ENCODE measurements at places on chromosomes 6 and 20.

DNA sequence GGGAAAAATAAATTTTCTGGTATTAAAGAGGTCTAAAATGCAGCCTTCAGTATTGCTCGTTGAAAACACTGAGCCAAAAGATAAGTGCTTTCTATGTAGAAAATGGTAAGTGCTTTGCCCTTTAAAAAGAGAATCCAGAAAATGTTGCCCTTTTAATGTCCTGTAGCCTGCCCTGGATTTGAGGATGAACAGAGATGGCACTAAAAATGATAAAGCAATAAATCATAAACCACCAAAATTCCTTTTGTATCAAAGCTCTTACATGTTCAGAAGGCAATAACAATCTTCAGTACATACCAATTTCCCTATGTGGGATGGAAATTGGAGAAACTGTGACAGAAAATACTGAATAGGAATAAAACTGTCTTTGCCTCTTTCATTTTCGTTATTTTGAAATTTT lies 405.8 kb downstream of the PHF3 start:
- DNase-seq: no peak

GRCh38 chr20:19881080-19881840 lies 123.2 kb downstream of the RIN2 start:
- no peak for DNase-seq

DNA sequence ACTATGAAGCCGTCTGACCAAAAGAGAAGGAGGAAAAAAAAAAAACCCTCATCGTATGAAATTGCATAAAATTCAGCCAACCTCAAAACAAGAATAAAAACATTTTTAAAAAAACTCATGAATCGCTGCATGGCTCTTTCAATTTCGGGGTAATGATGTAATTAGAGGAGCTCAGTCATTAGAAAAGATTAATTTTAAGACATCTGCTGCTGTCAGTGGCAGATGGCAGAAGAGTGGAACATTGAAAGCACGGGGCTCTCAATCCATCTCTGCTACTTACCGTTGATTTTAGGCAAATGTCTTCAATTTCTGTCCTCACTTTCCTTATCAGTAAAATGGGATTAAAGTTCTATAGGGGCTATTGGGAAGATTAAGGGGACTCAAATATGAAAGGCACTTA lies 79.1 kb downstream of the EYA2 start:
- DNase-seq: no peak

DNA sequence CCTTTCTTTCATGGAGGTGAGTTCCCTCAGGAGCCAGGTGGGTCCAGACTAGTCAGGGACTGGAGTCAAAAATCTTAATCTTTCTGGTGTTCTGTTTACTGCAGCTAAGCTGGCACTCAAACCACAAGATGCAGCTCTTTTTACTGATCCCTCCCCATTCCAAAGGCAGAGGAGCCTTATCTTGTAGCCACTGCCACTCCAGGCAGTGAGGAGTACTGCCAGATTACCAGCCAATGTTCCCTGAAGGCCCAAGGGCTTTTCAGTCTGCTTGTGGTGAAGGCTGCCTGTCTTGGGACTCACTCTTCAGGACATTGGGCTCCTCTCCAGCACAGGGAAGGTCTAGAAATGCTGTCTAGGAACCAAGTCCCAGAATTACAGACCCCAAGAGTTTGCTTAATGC lies 490.4 kb upstream of the ADGRB3 start:
- DNase-seq: no peak

DNA sequence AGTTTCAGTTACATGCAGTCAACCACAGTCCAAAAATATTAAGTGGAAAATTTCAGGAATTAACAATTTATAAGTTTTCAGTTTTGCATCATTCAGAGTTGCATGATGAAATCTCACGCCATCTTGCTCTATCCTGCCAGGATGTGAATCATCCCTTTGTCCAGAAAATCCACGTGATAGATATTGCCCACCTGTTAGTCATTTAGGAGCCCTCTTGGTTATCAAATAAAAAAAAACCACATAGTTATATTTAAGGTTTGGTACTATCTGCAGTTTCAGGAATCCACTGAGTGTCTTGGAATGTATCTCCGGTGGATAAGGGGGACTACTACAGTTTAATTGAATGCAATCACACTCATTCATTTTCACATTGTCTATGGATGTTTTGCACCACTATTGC lies 1249.0 kb upstream of the CITED2 start:
- DNase-seq: no peak

GRCh38 chr6:135192256-135193174 lies 11.4 kb downstream of the MYB start:
- no peak for DNase-seq

DNA sequence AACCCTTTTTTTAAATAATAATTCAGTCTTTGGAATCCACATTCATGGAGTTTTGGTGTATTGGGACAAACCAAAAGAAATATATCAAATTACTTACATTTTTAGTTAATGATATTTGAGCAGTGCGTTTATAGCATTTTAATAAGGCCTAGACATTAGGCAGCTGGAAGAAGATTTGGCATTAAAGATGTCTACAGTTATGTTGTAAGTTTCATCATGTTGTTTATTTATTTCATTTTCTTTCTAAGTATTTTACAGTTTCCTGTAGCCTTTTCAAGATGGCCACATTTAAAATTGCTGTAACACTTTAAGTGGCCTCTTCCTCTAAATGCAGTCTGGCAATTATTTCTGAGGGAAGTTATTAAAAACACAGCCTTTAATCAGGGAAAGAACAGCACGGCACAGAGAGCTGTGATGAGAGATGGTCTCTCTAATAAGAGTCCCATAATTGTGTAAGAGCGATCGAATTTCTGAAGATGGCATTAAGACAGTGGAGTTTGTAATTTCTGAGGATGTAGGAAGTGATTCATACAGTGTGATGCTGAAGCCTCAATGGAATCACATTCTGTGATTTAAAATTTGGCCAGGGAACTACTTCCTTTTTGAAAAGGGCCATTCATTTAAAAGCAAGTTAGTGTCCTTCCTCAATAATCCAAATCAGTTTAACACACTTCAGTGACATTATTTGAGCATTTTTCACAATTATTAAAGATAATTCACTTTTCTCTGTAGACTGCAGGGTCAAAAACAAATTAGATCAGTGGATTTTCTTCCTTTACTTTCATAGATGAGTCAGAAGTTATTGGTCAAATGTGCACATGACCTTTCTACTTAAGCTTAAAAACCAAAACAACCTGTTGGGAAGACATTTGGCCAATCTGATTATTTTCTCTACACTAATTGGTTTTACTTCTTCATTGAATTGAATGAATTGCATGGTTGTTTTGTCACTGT lies 52.4 kb upstream of the EDN3 start:
- DNase-seq: no peak

GRCh38 chr6:142886431-142887170 lies 58.4 kb downstream of the HIVEP2 start:
- DNase-seq: no peak

GRCh38 chr6:131167773-131168172 lies 32.5 kb downstream of the AKAP7 start:
- DNase-seq: no peak

DNA sequence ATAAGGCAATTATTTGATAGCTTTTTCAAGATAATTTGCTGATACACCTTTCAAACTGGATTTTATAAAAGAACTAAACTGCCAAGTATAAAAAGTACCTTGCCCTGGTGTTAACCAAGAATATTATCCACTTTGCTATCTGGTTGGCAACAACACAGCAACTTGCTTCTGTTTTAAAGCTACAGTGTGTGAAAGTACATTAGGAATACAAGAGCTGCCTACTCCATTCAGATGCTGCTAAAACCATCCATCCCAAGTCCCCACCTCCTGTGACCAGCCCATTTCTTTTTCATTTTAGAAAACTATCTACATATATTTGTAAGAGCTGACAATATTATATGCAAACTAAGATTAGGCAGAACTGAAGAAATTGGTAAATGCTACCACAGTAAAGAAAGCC lies 12.8 kb downstream of the CLDN20 start:
- no peak for DNase-seq

- no peak for DNase-seq
Measured at GRCh38 chr6:44001318-44002066, 125.8 kb downstream of the MRPL14 start.

- DNase-seq: no peak
Measured at GRCh38 chr6:88661136-88661535, 302.3 kb downstream of the RNGTT start.

DNA sequence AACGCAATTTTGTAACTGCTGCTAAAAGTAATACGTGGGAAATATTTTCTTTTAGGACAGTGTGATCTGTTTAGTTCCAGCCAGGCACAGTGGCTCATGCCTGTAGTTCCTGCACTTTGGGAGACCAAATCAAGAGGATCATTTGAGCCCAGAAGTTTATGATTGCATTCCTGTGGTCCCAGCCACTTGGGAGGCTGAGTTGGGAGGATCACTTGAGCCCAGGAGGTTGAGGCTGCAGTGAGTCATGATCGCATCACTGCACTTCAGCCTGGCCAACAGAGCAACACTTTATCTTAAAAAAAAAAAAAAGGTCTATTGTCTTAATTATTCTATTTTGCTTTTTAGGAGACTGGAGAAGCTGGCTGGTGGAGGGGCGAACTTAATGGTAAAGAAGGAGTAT lies 101.5 kb downstream of the CD2AP start:
- DNase-seq: no peak

- no peak for DNase-seq
Measured at GRCh38 chr6:35491558-35492257, 5.2 kb downstream of the TEAD3 start.

- no peak for DNase-seq
Measured at GRCh38 chr6:77987035-77987384, 334.2 kb downstream of the MEI4 start.

DNA sequence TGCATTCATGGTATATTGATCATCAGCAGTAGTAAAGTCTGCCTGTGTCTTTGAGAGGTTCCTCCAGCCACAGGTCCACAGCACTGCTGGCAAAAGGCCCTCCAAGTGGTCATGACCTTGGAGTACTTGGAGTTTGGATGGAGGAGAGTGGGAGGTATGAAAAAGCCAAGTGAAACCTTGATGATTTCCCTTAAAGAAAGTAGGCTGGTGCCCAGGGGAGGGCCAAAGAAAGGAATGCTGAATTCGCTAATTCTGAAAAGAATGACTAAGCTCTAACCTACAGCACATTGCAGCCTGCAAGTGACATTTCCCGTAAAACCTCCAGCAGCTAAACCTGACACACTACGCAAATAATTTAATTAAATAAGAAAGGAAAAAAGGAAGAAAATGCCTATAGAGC lies 223.4 kb upstream of the TAB2 start:
- no peak for DNase-seq

DNA sequence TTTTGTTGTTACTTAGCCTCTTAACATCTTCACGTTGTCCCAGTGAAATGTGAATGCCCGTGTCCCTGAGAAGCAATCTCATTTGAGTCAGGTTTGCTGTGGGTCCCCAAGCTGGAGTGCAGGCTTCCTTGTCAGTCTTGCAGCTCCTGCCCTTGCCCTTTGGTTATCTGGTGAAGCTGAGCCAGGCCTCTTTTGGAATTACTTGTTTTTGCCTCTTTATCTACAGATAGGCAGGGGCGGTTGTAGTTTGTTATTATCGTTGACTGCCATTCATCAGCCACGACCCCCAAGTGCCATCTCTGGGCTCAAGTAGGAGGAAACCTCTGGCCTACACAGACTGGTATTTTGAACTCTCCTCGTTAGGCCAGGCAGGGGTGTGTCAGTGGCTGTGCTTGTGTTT lies 2.2 kb downstream of the TMEM14C start:
- no peak for DNase-seq

DNA sequence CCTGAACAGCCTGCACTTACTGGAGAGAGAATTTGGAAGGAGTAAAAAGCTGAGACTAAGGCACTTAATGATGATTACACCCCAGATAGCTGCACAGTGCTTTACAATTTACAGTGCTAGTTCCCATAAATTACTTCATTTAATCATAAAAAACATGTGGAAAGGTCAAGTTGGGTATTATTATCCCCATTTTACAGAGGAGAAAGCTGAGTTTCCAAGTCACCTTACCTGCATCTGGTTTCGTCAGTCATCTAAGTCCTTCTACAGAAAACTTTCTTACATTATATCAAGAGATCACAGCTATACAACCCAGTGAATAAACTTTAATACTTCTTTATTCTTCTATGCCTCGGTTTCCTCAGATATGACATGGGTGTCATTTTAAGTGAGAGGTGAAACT lies 3.3 kb downstream of the PTPRK start:
- DNase-seq: no peak

- no peak for DNase-seq
Measured at GRCh38 chr6:16108419-16108818, 20.5 kb upstream of the MYLIP start.

DNA sequence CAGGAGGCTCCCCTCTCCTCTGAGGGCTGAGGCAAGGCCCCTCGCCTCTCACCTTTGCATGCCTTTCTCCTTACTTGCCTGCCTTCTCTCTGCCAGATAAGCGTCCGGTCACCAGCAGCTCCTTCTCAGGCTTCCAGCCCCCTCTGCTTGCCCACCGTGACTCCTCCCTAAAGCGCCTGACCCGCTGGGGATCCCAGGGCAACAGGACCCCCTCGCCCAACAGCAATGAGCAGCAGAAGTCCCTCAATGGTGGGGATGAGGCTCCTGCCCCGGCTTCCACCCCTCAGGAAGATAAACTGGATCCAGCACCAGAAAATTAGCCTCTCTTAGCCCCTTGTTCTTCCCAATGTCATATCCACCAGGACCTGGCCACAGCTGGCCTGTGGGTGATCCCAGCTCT lies 21.3 kb upstream of the PPARD start:
- no peak for DNase-seq

- DNase-seq: no peak
Measured at GRCh38 chr6:69265706-69266105, 531.1 kb downstream of the LMBRD1 start.

DNA sequence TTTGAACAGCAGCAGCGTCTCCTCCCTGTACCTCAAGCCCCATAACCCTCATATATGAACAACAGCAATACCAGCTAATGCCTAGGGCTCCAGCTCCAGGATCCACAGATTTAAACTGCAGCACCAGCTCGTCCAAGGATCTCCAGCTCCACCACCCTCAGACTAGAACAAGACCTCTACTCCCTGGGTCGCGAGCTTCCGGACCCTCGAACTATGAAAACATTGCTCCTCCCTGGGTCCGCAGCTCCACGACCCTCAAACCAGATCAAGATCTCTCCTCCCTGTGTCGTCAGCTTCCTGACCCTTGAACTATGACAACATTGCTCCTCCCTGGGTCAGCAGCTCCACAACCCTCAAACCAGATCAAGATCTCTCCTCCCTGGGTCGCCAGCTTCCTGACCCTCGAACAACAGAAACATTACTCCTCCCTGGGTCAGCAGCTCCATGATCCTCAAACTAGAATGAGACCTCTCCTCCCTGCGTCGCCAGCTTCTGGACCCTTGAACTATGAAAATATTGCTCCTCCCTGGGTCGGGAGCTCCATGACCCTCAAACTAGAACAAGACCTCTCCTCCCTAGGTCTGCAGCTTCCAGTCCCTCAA lies 339.0 kb upstream of the SULF2 start:
- no peak for DNase-seq

- peak; percentile 10 for DNase-seq
Measured at GRCh38 chr6:89952686-89953085, 58.4 kb downstream of the GJA10 start.

GRCh38 chr20:53751620-53752318 lies 158.1 kb upstream of the ZNF217 start:
- DNase-seq: no peak

All from bone marrow (tissue), 2 donors.